ENCODE measurements at places on chromosomes 5 and 9.

- DNase-seq, result no peak
Observed at GRCh38 chr5:160469156-160470144, 47.8 kb downstream of the PTTG1 start.

DNA sequence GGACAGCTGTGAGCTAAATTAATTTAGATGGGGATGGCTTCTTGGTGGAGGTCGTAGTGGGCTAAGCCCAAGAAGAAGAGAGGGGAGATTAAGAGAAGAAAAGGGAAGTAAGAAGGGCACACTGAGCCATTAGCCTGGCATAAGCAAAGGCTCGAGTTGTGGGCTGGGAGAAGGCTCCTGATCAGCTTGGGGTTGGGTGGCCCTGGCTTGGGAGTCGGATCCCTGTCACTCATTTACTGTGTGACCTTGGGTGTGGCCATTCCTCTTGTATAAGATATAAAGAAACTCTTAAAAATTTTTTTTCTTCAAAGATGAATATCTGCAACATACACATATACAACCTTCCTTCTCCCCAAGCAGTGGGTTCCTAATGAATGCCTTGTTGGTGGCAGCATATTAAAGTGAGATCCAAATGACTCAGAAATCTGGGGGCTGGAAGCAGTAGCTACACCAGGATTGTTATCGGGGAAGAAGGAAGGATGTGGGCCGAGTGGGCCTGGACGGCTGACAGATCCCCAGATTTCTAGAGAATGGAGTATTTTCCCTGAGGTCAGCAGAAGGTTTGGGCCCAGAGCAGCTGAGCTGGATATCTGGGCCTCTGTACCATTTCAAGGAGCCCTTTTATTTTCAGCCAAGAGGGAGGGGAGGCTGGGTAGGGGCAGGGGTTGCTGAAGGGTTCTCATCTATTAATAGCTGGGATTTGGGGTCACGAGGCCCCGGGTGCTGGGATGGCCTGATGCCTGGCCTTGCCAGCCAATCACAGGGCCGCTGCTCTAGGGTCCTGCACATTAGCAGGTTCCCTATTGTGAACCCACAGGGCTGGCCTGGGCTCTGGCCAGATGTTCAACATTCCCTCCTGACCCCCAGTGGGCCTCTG, 52.1 kb downstream of the PPARGC1B start:
- DNase-seq, result no peak

- DNase-seq, result no peak
Observed at GRCh38 chr5:22242532-22242931, 610.6 kb downstream of the CDH12 start.

GRCh38 chr5:59067956-59068656, 485.2 kb downstream of the RAB3C start:
- DNase-seq, result no peak

DNA sequence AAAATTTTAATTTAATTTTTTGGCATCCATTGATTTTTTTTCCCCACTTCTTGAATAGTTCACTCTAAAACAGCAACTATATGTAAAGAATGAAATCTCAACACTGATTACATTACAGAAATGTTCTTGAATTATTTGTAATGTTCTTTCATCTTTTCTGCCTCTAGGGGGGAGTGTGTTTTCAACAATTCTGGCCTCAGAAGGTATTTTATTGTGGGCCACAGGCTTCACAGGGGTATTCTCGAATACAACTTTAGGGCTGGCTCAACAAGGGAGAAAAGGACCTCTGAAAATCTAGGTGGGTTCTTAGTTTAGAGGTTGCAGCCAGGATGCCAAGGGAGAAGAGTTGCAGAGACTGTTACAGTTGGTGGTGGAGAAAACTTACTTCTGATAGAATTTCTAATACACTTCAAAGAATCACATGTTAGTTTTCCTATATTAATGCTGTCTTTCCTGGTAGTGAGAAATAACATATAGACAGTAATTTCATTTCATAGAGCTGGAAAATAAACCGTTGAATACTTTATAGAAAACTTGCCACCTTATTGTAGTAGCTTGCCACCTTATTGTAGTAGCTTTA, 3.6 kb upstream of the NPR3 start:
- DNase-seq, result no peak

DNA sequence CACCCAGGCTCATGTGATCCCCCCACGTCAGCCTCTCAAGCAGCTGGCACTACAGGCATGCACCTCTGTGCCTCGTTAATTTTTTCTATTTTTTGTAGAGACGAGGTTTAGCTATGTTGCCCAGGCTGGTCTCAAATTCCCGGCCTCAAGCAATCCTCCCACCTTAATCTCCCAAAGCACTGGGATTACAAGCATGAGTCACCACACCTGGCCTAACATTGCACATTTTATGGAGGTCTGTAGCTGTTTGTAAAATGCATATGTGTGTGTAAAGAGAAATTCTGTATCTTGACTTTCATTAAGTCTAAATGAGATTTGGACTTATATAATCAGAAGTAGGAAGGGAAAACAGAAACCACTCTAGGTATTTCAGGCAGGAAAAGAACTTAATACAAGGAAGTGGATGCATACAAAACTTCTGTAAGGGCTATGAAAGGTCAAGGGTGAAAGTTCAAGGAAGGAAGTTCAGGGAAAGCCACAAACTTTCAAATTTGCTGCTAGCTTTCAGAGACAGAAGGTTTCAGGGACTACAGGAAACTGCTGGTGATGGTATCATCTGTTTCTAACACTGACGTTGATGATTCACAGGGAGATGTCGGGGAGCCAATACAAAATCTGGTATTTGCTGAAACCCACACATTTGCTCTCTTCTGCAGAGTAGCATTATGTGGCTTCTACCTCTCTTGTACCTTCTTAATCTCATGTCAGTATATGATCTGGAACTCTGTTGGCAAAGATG, 209.4 kb downstream of the PIK3R1 start:
- DNase-seq, result no peak

GRCh38 chr9:135339378-135339973, 140.1 kb upstream of the PPP1R26 start:
- no peak for DNase-seq

DNA sequence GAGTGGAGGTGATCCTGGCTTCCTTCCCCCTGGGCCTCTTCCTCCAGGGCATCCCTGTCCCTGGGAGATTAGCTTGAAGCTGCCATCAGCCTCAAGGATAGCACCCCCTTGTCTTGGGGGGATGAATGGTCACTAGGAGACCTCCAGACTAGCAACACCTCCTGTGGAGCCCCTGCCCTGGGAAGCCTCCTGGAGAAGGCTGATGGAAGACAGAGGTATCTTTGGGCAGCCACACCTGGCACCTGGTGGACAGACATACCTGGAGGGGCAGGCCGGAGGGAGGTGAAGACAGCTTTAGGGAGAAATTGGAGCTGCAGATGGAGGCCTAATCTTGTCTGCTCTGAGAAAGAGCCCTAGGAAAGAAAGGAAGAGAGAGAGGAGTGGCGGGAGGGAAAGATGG, 9.0 kb upstream of the TTLL11 start:
- no peak for DNase-seq

- DNase-seq, result no peak
Observed at GRCh38 chr5:1808439-1808838, 7.2 kb downstream of the NDUFS6 start.

Data from stimulated activated CD4-positive, alpha-beta T cell treated with anti-CD3 and anti-CD28 coated beads, TNF-alpha, amount 100 ng/mL, for 4 hours (primary cell).